Stomach (tissue), 19 donors: ENCODE measurements at places on chromosomes 11 and 22.

- no peak for DNase-seq
These were observed 1.7 kb downstream of the SLC37A4 start for GRCh38 chr11:119029069-119029339.

GRCh38 chr11:118921929-118922744 lies 3.6 kb downstream of the BCL9L start:
- DNase-seq: peak; percentile 88

DNA sequence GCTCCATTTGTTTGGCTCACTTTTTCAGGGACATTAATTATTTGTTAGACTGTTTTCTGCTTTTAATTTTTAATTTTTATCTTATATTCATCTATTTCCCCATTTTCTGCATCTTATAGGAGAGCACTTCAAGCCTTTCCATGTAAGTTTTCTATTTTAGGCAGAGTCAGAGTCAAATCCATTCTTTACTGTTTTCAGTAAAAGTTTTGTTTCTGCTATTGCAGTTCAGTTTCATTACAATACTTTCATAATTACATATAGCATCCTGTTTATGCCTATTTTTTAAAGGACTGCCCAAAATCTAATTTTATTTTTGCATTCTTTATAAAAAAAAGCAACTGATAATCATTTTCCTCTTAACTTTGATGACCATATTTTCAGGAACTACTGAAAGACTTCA lies 3.8 kb upstream of the OR10A5 start:
- no peak for DNase-seq

DNA sequence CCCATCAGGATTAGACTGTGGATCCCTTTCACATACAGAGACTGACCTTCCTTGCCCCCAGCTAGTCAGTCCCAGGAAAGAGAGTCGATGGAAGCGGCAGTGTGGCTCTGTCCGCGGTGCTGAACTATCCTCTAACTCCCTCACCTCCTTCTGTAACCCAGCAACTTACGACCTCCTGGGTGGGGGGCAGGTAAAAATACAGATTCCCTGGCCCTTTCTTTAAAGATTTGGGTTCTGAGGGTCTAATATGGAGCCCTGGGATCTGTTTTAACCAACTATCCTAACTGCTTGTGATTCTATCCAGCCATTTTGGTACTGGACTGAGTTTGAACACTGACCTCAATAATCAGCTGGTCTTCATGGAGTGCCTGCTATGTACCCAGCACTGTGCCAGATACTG lies 23.2 kb downstream of the MFNG start:
- peak; percentile 83 for DNase-seq

- peak; percentile 15 for DNase-seq
These were observed 40.6 kb upstream of the ARL14EP start for GRCh38 chr11:30282289-30282631.

GRCh38 chr22:45312856-45313255 lies 3.1 kb downstream of the FAM118A start:
- DNase-seq: no peak

DNA sequence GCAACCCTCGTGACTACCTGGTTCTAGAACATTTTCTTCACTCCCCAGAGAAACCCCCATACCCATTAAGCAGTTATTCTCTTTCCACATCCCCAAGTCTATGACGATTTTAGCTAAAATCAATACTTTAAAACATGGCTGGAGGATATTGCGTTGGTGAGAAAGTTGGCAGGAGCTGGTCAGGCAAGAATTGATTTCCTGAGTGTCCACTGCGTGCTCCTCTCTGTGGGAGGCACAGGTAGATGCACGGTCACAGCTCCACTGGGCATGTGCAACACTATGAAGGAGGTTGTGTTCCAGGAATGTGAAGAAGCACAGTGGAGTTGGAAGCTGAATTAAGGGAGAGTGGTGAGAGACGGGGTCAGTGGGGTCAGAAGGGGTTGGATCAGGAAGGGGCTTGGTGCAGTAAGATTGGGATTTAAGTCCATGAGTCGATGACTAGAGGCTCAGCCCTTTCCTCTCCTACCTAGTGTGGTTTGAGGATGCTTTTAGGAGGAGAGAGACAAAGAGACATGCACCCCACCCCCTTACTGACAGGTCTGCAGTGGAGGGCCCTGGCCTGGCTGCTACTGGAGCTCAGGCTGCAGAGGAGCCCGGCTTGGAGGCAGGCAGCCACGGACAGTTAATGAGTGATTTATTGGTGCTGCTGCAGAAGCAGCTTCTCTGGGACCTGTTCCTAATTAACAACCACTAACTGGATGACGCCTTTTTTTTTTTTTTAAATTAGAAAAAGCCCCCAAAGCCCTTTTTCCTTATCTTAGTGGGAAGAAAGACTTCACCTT lies 395.6 kb downstream of the TENM4 start:
- no peak for DNase-seq

DNA sequence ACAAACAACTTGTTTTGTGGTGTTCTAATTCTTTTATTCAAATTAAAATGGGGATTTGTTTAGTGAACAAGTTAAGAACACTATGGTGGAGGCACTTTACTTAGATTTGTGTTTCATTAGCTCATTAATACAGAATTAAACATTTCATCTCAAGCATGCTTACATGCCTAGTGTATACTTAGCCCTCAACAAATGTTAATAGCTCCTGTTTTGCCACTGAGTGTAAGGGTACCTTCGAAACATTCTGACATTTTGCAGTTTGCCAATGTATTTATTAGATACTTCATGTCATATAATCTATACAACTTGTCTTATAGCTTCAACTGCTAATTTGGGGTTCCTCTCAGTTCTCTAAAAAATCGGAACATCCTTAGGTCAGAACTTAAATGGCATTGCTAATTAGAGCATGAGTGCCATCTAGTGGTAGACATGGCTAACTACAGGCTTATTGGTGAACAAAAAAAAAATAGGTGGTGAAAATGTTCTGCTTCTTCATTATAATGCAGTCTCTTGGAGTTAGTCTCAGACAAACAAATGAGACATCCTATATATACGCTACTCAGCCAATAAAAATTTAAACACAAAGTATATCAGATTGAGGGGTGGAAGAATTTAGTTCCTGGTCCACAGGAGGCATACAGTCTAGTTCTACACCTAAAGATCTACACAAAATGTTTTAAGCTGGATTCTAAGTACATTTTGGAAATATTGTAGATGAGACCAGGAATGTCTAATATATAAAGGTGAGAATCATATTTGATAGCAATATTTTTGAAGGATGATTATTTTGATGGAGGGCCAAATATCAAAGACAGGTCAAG lies 4.9 kb upstream of the CNTN5 start:
- DNase-seq: no peak

GRCh38 chr22:19732403-19733113 lies 9.2 kb downstream of the GP1BB start:
- DNase-seq: no peak

DNA sequence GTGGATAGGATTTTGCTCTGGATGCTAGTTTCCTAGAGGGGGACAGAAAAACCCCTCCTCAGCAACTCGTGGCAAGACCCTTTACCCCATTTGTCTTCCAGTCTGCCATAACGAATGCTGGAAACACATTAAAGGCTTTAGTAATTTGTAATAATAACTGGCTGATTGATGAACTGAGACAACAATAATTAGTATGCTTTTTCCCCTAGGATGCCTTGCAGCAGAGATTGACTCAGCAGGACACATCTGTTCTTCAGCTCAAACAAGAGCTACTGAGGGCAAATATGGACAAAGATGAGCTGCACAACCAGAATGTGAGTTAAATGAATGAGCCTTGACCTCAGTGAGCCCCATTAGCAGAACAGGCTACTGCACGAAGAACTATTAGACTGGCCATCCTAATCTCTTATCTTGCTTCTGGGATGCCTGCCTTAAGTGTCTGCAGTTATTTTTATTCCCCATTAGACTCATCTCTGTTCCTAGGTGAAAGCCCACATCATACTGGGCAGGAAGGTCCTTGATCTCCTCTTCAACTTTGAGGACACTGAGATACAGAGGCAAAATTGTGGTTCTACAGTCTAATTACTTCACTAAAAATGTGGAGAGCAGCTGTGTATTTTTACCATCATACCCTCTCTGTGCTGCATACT lies 32.9 kb upstream of the DLAT start:
- no peak for DNase-seq

- no peak for DNase-seq
These were observed 1.7 kb downstream of the TRPT1 start for GRCh38 chr11:64224151-64224890.

DNA sequence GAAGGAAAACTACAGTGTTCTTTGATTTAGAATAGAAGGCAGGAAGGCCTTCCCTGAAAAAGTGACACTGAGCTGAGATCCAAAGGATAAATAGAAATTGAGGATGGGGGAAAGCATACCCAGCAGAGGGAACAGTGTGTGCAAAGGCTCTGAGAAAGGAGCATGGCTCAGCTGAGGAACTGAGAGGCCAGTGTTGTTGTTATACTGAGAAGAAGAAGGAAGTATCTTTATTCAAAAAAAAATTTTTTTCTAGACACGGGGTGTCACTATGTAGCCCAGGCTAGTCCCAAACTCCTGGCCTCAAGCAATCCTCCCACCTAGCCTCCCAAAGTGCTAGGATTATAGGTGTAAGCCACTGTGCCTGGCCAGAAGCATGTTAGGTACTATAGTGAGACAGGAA lies 3.5 kb upstream of the PIK3C2A start:
- no peak for DNase-seq

- no peak for DNase-seq
These were observed 14.0 kb downstream of the SAMM50 start for GRCh38 chr22:43969021-43969878.

DNA sequence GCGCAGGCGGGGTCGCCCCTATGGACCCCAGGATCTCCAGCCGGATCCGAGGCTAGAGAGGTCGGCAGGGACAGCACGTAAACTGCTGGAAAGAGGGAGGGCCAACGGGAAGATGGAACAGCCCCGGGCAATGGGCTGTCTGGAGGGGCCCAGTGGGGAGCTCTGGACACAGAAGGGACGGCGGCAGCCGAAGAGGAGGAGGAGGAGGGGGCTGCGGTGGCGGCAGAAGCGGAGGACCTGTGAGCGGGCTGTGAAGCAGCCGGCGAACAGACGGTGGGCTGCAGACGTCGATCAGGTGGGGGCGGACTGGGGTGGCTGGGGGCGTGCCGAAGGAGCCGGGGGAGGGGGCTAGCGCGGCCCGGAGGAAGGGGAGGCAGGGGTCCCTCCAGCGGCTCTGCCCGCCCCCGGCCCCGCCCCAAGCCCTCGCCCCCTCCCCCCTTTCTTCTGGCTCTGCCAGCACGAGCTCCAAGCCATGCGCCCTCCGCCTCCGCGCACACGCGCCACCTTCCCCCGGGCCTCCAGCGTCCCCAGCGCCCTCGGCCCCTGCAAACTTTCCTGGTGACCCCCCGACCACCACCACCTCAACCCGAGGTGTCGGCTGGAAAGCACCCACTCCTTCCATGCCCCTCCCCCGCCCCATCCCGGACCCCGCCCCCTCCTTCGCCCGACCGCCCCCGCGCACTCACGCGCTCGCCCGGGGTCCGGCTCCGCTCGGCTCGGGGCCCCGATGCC lies 432 bp downstream of the TNKS1BP1 start:
- peak; percentile 87 for DNase-seq

GRCh38 chr22:48607901-48608662 lies 1219.6 kb downstream of the BRD1 start:
- DNase-seq: no peak

DNA sequence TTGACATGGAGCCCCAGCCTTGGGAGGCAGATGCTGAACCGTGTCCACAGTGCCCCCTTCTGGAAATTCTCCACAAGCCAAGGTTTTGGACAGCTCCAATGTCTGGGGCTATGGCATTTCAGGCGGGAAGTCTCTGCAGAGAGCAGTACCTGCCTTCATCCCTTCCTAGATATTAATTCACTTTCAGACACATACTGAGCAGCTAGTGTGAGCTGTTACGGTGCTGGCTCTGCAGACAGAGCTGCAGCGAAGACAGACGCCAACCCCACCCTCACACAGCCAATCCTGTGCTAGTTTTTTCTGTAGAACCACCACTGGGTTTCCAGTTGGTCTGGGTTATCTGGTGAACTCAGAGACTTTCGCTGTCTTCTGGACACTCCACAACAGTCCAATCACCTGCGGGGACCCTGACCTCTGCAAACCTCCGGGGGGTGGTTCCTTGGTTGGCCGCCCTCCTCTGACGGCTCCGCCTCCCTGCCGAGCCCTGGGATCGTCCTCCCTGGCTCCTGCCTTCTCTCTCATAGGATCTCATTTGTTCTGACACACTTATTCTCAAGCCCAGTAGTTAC lies 9.1 kb downstream of the LMF2 start:
- DNase-seq: peak; percentile 88

DNA sequence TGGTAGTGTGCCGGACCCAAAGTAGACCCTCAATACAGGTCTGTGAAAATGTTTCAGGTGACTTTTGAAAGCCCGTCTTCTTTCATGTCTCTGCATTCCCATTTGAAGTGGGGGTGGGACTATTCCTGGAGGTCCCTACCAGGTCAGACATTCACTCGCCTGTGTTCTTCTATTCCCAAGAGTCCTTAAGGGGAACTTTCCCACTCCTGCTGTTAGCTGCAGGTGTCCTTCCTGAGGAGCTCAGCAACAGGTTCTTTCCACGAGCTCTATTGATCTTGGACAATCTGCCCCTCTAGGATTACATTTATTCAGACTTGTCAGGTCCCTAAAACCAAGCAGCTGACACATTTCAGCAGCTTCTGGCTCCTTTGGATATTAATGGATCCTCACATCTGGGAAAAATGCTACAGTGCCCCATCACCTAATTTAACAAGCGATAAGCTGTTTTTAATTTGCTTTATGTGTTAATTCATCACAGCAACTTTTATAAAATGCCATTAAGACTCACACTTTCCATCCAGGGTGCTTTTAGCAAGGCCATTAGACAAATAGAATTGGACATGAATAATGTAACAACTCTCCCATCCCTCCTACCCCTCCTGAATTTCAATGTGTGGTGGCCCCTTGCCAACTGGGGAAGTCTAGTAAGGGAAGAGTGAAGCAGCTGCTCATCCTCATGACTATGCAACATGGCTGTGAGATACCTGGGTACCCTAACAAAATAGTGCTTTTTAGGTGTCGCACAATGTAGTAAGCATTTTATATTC lies 259.5 kb upstream of the CCDC90B start:
- peak; percentile 53 for DNase-seq

- no peak for DNase-seq
These were observed 24.1 kb upstream of the TSKU start for GRCh38 chr11:76759092-76759491.

- DNase-seq: no peak
These were observed 20.7 kb upstream of the CHORDC1 start for GRCh38 chr11:90243534-90243933.

DNA sequence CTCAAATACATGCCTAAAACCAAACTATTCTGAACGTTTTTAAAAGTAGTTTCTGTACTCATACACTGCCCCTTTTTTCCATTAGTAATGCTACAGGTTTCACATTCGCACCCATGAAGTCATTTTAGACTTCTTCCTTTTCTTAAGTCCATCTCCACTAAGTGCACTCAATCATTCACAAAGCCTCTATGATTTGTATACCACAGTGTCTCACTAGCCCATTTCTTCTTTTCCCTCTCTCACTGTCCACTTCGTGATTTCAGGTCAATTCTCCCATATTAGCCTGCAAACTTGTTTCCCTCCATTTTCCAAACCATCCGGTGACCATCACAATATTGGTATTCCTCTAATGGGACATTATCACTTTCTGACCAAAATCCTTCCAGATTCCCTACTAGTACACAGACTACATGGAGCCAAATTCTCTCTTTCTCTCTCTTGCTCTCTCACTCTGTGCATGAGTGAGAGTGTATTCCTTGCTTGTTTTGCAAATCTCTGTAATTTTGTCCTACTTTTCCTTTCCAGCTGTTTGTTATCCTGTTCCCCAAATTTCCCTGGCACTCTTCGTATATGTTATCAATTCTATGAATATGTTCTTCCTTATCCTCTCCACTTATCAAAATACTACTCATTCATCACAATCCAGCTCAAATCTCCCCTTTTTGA lies 3.4 kb upstream of the ZC3H12C start:
- no peak for DNase-seq
